Activated T-helper 2 cell treated with anti-CD3 and anti-CD28 coated beads, Interferon-gamma antibody, Interleukin-2, Interleukin-4, amounts not matched to agents 10 μg/mL and 5 μg/mL and 100 μg/mL, durations not matched to agents 14 hours and 24 hours and 36 hours (primary cell): ENCODE measurements at places on chromosomes 12 and 14. TPM values are rescaled to one million over a fixed set of nuclear protein-coding genes. Genes with fewer than 3 reads are reported as not detected.

RBP5 gene
- 1.2 TPM in 1 of 2 replicates, not detected in the other for total RNA-seq

PRH2 gene
- total RNA-seq: not detected in 2 replicates

SMIM41 gene
- 0.14 and 0.16 TPM in 2 replicates for total RNA-seq

SBNO1 gene
- 51.1 and 52.2 TPM in 2 replicates for total RNA-seq

- no peak for DNase-seq
Measured at GRCh38 chr12:52633383-52633782, 15.0 kb upstream of the KRT73 start.

DNA sequence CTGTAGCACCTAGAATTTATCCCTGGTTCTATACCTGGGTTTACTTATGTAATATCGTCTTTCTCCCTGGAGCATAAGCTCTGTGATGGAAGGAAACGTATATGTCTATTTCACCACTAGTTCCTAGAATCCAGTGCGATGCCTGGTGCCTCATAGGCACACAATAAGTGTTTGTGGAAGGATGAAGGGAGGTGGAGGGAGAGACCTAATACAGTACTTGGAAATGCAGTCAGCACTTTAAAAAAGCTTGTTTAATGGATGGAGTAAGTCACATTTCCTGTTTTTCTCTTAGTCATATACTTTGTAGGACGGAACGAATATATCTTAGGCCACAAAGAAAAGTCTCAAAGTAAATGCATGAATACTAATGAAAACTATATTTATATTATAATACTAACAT, 186.5 kb upstream of the HMGA2 start:
- DNase-seq: no peak

- no peak for DNase-seq
Measured at GRCh38 chr12:56983386-56983785, 23.0 kb downstream of the ZBTB39 start.

DNA sequence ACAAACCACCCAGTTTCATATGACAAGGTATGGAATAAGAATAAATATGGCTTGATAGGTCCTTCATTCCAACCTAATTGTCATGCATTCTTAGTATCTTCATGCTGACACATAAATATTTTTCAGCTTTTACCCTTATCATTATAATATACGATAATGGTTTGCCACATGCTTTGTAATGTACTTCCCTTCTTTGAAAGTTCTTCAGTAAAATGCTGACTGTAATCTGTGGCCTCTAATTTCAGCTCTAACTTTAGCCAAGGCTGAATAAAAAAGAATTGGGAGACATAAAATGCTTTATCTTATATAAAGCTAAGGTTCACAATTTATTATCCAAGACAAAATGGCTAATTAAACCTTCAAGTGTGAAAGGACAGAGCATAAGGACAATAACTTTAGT, 2.6 kb upstream of the MAP4K5 start:
- no peak for DNase-seq

GRCh38 chr14:70651522-70651921, 9.8 kb downstream of the TTC9 start:
- no peak for DNase-seq

DNA sequence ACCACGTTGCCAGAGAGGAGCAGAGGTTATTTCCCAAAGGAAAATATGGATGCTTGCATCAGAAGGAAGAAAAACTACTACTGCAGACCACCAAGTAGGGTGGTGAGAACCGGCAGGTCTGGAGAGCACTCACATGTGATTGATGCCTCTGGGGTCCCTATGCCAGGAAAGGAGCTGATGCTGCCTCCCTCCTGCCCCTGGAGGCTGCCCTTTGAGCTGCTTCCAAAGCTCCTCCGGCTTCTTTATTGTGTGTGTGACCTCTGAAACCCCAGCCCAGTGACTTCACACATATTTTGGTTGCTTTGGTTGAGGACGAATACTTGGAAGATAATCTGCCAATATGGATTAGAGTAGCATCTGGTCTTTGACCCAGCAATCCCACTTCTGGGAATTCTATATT, 133.4 kb downstream of the AACS start:
- no peak for DNase-seq

GRCh38 chr14:62322216-62322615, 560.0 kb downstream of the SNAPC1 start:
- no peak for DNase-seq

DNA sequence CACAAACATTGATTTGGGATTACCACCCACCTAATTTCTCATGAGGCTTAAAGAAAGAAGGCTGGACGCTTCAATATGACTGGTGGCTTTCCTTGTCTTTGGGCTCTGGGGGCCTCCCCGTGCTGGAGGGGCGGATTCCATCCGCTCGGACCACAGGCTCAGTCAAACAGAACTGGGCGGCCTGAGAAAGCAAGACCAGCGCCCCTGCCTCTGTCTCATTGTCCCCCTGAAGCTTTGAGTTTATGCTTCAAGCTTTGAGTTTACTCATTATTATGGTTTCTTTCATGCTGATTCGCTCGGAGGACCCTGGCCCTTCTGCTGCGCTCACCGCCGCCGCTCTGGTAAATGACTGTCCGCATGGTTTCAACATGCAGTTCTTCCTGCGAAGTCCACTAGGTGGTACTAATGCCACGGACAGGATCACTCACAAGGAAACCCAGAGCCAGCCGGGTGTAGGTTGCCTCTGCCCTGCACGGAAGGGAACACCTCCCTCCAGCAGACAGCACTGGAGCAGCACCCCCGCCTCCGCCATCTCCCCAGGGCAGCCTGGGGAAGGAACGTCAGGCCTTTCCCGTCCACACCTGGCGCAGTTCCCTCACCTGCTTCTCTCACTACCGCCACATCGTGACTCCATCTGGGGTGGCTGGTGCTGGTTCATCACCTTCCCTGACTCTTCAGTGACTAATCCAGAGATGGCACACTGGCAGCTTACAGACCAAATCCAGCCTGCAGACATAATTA, 13.2 kb upstream of the TIGAR start:
- no peak for DNase-seq

- DNase-seq: no peak
Measured at GRCh38 chr12:104180374-104180773, 35.2 kb upstream of the TXNRD1 start.

DNA sequence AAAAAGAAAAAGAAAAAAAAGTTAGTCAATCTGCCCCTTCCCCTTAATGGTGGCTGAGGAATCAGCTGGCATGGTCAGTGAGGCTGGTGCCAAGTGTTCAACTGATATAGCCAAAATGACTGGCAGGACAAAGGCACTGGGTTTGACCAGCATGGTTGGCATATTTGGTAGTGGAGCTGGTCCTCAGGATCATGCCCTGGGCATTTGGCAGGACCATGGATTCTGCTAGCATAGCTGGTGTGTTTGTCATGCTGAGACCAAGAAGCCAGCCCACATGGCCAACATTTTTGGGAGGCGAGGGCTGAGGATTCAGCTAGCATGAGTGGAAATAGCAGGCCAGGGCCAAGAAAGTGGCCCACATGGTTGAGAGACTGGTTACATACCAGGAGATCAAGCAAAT, 136.5 kb downstream of the FBXL14 start:
- no peak for DNase-seq
